ENCODE measurements at places on chromosomes 16 and 17. TPM values are rescaled to one million over a fixed set of nuclear protein-coding genes. Genes with fewer than 3 reads are reported as not detected.

Gene CSF3
- not detected for total RNA-seq

Gene RHBDL3
- 0.13 TPM for total RNA-seq

Gene ALDH3A1
- total RNA-seq: 9.3 TPM

Gene C1QL1
- total RNA-seq: 2.4 TPM

Gene TMEM235
- not detected for total RNA-seq

Gene AANAT
- not detected for total RNA-seq

Gene NUDT7
- total RNA-seq: 3.8 TPM

Gene ZNF200
- 9.8 TPM for total RNA-seq

Gene KIF19
- not detected for total RNA-seq

Gene SLC16A6
- not detected for total RNA-seq

Gene MSLN
- total RNA-seq: 0.32 TPM

Gene MT2A
- 25.3 TPM for total RNA-seq

Gene SPATA32
- total RNA-seq: 0.13 TPM

Gene CACNG3
- total RNA-seq: not detected

Gene SLC22A31
- total RNA-seq: not detected

Gene USP10
- 47.2 TPM for total RNA-seq

Gene PDILT
- total RNA-seq: not detected

Gene ZG16
- total RNA-seq: not detected

Gene PLEKHG4
- total RNA-seq: 19.1 TPM

Gene GNG13
- total RNA-seq: not detected

Gene NPIPA5
- total RNA-seq: 0.78 TPM
